Panc1 (cell line): ENCODE measurements at places on chromosomes 5 and 9.

DNA sequence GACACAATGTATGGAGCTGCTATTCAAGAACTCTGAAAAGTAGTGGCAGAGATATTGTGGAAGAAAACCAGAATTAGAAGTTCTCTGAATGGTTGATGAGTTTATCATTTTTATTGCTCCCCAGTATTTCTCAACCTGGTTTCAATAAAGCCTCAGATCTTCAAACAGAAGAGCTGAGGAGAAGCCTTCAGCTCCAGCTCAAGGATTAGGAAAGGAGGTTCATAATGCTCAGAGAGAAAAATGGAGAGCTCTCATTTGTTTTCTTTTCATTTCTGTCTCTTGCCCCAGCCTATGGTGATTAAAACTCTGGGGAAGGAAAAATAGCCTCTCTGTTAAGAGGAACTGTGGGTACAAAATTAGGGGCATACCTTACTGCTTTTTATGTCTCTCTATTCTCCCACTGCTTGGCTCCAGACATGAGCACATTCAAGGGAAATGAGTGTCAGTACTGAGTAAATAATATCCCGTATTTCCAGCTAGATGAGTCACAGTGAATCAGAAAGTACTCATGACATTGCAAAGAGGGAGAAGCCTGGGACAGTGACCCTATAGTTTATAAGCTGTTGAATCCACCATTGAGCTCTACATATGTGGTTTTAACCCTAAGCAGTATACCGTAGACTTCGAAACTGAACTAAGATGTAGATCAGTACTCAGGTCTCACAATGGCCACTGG is 138.1 kb downstream of the EMB start:
- DNase-seq, result peak; percentile 90

DNA sequence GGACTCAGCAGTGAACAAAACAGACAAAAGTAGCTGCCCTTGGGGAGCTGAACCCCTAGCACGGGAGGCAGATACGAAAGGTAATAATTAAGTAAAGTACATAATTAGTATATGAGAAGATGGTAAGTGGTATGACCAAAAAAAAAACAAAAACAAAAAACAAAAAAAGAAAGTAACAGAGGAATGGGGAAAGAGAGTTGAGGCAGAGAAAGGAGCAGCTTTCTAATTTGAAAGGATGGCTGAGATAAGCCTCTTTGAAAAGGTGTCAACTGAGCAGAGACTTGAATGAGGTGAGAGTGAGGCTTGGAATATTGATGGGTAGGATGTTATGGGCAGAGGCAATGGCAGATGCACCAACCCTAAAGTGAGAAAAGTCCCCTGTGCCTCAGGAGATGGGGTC is 69.7 kb downstream of the CARTPT start:
- DNase-seq, result no peak

DNA sequence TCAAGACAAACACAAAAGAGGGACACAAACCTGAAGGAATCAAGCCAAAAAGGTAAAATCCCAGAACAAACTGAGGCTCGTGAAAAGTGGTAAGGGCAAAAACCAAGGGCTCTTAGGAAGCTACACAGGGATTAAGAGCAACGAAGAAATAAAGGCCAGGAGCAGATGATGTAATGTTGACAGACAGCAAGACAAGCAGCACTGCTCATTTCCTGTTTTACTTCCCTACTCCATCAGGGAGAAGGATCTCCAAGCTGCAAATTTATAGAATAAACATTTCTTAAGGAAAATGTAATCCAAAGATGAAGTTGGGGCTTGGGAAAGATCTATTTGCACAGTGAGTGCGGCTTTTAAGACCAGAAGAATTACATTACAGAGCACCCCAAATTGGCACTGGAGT is 182.3 kb upstream of the MAP1B start:
- DNase-seq, result peak; percentile 28

DNA sequence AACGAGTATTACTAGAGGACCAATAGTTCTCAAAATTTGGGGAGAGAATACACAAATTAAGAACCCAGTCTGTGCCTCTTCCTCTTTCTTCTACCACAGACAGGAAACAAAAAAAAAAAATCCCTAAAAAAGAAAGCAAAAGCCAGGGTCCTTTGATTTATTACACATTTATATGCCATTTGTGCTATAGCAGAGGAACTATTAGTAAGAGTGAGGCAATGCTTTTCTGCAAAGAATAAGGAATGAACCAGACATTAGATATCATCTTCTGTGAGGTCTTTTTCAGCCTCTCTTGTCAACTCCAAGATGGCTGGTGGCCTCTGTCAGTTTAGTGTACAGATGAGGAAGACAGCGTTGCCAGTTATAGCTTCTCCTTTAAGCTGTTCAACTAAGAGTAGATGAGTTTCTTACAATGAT is 127.6 kb downstream of the RFX3 start:
- DNase-seq, result no peak

DNA sequence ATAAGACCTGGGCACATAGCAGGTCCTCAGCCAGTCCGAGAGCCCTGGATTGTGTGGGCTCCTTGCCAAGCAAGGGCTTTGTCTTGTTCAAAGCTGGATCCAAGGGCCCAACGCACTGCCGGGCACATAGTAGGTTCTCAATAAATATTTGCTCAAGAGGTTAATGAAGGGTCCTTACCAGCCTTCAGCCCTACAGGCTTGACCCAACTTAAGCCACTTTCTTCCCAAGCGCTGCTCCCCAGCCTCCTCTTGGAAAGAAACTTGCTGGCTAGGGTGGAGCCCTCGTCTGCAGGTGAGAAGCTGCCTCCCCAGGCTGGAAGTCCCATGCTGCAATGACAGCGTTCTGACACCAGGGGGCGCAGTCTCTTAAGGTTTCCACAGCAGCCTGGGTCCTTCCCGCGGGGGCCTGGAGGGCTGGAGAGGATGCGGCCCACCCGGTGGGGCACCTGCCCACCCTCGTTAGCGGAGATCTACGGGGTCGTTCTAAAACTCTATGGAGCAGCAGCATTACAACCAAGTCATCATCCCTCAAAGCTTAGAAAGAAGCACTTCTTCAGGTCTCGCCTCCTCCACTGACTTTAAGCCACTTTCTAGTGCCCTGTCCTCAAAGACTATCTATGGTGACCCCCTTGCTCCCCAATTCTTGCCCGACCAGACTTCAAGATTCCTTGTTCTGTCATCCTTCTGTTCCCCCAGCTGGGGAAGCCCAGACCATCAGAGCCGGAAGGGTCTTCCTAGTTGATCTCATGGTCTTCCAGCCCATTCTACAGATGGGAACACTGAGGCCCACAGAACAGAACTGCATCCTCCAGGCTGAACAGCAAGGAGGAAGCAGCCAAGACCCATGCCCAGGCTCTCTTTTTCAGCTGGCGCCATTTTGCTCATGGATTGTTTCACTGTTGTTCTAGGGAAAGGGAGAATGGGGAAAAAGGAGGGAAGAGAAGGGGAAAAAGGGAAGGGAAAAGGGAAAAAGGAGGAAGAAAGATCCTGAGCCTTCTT is 115.4 kb downstream of the LHX2 start:
- peak; percentile 57 for DNase-seq

- DNase-seq, result no peak
Measured at GRCh38 chr9:16255217-16255616, 615.3 kb downstream of the BNC2 start.

GRCh38 chr9:81782313-81782995 is 93.1 kb upstream of the TLE1 start:
- DNase-seq, result no peak

- DNase-seq, result no peak
Measured at GRCh38 chr9:134657666-134658377, 16.2 kb downstream of the COL5A1 start.

GRCh38 chr9:119216651-119217331 is 152.4 kb downstream of the BRINP1 start:
- DNase-seq, result no peak

GRCh38 chr9:109253637-109254284 is 67.1 kb downstream of the EPB41L4B start:
- peak; percentile 69 for DNase-seq
